Activated T-cell treated with anti-CD3 and anti-CD28 coated beads for 1 hour (primary cell): ENCODE measurements at places on chromosomes 12 and 14.

- DNase-seq = no peak
Measured at GRCh38 chr12:123126294-123127181, 24.4 kb downstream of the PITPNM2 start.

DNA sequence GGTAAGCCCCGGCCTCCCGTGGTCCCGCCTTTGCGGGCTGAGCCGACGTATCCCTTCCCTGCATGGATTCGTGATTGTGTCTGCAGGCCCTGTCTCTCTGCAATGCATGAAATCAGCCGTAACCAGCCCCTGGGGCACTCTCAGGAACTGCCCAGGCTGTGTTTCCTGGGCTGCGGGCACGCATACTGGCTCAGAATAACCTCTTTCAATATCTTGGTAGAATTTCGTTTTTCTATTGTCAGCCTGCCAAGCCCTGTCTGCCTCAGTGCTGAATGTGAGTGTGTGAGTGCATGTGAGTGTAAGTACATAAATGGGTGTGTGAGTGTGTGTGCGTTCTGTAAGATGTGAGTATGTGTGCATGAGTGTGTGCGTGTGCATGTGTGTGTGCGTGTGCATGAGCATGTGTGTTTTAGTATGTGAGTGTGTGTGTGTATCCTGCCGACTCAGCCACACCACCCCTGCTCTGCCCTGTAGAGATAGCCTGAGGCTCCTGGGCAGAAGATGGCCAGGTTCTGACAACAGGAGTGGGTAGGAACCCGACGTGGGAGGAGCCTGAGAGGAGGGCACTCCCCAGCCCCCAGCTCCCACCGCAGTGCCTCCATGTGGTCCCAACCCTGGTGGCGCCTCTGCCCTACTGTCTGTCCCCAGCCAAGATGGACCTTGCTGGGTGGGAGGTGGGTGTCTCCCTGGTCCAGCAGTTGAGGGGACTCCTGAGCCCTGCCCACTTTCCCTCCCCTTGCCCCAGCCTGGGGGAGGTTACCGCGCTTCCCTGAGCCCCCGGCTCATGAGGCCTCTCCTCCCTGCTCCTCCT, 268.8 kb downstream of the ADGRD1 start:
- no peak for DNase-seq

DNA sequence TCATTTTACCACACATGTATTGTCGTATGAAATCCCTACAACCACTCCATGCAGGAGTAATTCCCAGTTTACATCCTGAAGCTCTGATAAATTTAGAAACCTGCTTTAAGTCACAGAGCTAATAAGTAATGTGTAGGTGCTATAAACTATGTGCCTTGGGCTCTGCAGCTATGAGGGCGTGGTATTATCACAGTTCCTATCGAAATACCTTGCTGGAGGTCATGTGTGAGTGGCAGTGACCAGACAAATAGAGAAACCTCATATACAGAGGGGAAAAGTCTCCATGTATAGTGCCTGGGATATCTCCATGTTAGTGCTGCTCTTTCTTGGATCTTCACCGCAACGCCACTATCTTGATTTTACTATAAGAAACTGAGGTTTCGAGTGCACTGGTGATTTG, 883 bp upstream of the TBC1D15 start:
- no peak for DNase-seq

DNA sequence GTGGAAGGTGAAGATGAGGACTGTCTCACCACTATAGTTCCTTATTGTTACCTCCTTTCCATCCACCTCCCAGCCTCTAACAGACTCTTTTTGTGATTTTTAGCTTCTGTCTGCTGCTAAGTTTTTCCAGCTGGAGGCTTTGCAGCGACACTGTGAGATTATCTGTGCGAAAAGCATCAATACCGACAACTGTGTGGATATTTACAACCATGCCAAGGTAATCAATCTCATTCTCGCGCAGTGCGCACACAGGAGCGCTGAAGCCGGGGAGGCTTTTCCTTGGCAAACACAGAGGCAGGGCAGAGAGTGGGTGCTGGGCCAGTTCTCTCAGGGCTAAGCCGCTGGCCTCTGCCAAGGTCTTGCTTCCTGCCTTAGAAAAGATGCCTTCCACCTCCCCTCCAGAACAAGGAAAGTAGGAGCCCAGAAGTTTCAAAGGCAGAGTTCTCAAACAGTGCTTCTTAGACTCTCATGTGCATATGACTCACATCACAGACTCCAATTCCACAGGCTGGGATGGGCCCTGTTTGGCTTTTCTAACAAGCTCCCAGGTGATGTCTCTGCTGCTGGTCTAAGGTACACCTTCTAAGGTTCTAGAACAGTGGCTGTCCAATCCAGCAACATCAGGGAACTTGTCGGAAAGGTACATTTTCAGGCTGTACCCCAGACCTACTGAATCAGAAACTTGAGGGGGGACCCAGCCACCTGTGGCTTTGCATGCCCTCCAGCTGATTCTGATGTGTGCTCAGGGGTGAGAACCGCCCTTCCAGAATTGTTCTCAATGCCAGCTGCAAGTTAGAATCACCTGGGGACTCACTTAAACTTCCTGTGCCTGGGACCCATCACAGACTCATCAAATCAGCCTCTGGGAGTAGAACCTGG, 33.8 kb upstream of the PWP1 start:
- no peak for DNase-seq

- DNase-seq = peak; percentile 45
Measured at GRCh38 chr12:104682790-104683279, 226.1 kb downstream of the CHST11 start.

GRCh38 chr12:65787056-65787865, 37.0 kb upstream of the HMGA2 start:
- DNase-seq = no peak

GRCh38 chr12:12901158-12901791, 9.9 kb downstream of the GPRC5A start:
- DNase-seq = no peak

DNA sequence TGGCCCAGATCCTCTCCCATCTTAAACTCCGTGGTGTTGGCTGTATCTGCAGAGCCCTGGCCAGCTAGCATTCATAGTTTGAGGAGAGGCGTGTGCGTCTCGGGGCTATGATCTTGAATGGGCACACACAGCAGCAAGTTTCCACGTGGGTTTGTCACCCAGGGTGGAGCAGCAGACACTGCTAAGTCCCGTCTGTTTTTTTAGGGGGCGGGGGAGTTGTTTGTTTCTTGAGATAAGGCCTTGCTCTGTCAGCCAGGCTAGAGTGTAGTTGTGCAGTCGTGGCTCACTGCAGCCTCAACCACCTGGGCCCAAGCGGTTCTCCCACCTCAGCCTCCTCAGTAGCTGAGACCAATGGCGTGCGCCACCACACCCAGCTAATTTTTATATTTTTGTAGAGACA, 20.1 kb upstream of the TEX22 start:
- no peak for DNase-seq

GRCh38 chr12:125983094-125983783, 918.0 kb downstream of the AACS start:
- no peak for DNase-seq

DNA sequence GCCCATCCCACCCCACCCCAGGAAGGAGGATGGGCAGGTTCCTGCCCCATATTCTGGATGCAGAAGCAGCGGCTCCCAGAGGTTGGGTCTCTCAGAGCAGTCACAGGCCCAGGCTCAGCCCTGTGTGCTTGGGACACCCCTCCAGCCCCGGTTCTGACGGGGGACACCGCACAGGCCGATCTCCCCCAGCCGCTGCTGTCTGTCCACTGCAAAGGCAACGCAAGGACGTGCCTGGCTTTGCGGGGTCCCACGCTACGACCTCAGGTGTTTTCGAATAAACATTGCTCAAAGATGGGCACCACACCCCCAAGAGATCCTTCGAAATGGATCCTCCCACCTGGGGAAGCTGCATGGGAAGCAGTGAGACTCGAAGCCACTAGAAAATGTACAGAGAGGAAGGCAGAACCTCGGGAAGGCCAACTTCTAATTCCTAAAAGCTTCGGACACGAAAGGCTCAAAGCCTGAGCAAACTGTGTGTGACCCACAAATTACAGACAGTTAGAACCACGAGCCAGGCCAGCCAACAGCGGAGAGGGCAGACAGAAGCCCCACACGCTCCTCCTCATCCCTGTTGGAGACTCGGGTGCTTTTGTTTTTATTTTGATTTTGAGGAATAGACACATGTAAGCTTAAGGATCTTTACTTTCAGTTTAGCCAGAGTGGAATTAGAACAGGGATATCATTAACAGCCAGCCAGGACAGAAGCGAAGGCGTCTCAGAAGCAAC, 10.8 kb downstream of the C14orf180 start:
- no peak for DNase-seq

- no peak for DNase-seq
Measured at GRCh38 chr12:54629925-54630324, 4.8 kb downstream of the LACRT start.

- no peak for DNase-seq
Measured at GRCh38 chr12:47102406-47102805, 22.6 kb upstream of the AMIGO2 start.

DNA sequence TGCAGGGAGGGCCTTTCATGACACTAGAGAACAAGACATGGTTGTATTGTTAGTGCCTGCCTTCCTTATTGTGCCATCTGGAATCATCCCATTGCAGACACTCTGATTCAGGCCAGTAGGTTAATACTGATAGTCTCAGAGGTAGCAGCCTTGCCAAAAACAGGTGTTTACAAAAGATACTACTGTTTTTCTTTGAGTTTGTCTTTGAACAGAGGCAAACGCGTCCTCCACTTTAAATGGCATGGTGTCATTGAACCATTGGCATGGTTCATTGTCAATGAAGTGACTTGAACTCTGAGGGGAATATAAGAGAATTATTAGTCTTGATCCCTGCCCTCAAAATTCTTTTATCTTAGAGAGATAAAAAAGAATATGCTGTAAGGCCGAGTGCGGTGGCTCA, 4.2 kb downstream of the FNTB start:
- no peak for DNase-seq

DNA sequence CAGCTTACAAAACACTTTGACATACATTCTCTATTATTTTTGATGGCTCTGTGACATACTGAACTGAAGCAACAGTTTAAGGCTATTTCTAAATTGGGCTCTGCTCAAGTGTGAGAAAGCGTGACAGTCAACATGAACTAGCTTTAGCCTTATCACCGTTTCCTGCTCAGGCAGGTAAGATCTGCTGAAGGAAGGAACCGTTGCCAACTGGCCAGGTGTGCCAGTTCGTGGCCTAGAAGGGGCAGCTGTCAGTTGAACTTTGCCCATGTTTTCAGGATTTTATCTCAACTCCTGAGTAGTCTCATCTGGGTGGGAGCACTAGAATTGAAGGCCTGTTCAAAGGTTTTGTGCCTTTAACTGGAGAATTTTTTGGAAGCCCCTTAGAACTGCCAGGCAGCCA, 79.5 kb downstream of the ETV6 start:
- no peak for DNase-seq

DNA sequence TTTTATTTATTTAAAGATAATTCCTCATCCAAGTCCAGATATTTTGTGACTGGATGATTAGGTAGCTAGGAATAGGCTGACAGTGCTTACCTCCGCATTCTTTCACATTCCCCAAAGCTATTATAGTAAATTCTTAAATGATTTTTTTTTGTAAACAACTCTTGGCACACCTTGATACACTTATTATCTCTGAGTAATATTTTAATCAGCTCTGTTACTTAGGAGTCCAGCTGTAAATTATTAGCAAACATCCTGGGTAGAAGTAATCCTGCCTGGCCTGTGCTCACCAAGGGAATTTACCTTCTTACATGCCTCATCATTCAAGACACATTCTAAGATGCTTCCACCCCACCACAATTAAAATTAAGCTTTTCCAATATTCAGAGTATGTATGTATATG, 186.1 kb downstream of the SLC2A13 start:
- no peak for DNase-seq
